CD4-positive, alpha-beta T cell (primary cell): ENCODE measurements at places on chromosomes 2 and 18. TPM values are rescaled to one million over a fixed set of nuclear protein-coding genes. Genes with fewer than 3 reads are reported as not detected.

The LOXHD1 gene
- not detected for total RNA-seq

The IL18R1 gene
- 7.6 TPM for total RNA-seq

The KCNE4 gene
- not detected for total RNA-seq

The REG3G gene
- total RNA-seq = not detected

The ZSWIM2 gene
- not detected for total RNA-seq

The ERBB4 gene
- not detected for total RNA-seq

The CROCC2 gene
- total RNA-seq = not detected

The ASTL gene
- total RNA-seq = 5.0 TPM

The ARHGAP25 gene
- total RNA-seq = 41.8 TPM

The IL1RL2 gene
- total RNA-seq = not detected

The KATNAL2 gene
- 2.0 TPM for total RNA-seq

The RESP18 gene
- not detected for total RNA-seq

DNA sequence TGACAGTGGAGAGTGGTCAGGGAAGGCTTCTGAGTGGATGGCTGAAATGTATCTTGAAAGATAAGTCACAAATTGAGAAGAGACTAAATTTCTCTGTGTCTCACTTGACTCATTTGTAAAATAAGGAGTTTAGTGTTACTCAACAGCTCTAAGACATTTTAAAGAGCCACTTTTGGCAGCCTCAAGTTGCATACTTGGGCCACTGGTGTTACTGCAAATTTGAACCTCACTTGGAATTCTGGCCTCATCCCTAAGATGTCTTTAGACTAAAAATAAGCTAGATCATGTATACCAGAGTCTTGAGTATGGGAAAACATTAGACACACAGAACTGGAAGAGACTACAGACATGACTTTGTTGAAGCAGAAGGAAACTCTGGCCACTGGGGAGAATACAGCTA is 4.5 kb upstream of the MTLN start:
- DNase-seq = no peak

DNA sequence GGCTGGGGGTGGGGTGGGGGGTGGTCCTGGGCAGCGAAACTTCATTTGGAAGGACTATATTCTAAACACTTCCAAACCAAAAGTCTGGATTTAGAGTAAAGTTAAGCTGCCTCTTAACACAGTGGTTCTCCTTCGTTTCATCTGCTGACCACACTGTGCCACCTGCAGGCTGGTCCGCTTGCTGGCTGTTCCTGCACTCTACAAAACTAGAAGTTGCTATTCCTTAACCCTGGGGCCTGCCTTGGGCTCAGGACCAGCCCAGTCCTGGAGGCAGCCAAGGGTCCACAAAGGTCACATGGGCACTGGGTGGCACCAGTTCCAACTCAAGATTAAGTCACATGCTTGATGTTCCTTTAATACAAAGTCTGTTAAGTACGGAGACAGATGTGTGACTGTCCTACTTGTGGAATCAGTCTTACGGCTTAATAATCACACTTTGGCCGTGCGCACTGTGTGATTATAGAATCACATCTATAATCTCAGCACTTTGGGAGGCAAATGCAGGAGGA is 195.4 kb downstream of the FAM210A start:
- no peak for DNase-seq

- no peak for DNase-seq
Measured at GRCh38 chr18:48896875-48897511, 53.8 kb downstream of the SMAD7 start.

DNA sequence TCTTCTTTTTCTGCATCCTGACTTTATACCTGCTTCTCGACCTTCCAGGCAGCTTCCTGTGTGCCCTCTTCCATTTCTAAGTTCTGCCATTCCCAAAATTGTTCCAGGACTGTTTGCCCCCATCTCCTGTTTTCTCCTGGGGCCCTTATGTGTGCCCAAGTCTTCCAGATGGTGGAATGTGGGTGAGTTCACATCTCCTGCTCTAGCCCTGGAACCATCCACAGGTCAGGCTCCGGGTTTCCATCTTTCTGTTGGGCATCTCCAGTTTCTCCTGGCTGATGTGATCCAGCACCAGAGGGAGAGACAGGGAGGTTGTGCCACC is 25.8 kb downstream of the TOGARAM2 start:
- no peak for DNase-seq

GRCh38 chr18:12295389-12296086 is 12.5 kb upstream of the TUBB6 start:
- no peak for DNase-seq

DNA sequence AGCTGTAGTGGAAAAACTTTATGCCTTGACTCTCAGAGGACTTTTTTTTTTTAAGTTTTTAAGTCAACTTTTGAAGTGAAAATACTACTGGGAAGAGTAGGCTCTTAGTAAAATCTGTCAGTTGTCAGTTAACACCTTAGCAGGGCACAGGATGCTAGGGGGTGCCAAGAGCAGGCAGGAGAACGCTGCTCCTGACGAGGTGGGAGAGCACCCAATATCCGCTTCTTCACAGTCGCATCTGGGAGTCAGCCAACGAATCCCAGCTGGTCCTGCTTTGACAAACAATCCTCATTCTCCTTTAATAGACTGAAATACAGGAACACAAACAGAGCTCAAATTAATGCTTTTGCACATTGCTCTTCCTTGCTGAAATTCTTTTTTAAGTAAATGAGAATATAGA is 709.5 kb upstream of the ACVR2A start:
- DNase-seq = no peak

DNA sequence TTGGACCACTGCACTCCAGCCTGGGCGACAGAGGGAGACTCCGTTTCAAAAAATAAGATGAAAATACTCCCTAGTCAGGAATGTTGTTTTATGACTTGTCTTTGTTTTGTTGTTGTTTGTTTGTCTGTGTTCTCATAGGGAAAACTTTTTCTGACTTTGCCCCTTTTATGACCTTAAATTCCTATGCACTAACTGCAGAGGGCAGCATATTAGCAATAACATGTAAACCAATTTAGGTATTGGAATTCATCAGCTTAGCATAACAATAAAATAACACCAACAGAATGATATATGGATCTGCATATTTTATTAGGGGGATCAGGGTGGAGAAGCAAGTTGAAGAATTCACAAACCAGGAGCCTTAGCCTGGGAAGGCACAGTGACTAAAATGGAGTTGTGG is 631.5 kb downstream of the SUCLG1 start:
- no peak for DNase-seq

- no peak for DNase-seq
Measured at GRCh38 chr18:10142056-10142455, 228.2 kb downstream of the VAPA start.

GRCh38 chr2:113757138-113757657 is 756 bp upstream of the SLC35F5 start:
- no peak for DNase-seq

- DNase-seq = no peak
Measured at GRCh38 chr2:162308747-162309503, 9.6 kb downstream of the IFIH1 start.

DNA sequence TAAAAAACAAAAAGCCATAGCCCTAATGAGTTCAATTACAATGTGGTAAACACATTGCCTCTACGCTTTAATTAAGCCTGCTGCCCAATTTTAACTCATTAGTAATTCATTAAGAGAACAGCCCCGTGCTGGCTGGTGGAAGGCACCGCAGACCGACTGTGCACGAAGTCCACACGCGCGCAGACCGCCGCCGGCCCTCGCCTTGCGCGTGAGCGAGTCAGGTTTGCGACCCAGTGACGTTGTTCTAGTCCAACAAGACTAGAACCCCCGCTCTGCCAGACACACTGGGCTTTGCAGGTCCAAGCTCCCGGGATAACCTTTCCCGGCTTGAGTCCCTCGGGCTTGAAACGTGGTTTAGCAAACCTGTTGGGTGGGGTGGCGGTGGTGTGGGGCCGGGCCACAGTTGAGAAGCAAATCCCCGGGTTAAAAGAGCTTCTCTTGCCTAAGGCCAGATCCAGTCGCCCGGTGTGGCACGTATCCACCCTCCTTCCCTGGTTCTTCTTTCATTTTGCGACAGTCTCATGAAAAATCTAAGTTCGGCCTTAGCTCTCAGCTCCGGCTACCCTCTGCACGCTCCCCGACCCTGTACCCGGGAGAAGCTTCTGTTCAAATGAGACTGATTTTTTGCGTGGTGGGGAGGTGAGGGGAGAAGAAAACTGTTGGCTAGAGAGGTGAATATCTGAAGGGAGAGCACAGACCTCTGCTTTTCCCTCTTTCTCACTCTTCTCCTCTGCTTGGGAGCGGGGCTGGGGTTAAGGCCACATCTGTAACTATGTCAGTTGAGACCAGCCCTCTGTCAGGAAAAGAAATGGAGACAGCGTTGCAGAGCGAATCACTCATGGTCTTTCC is 11.1 kb upstream of the SKOR2 start:
- DNase-seq = no peak

GRCh38 chr2:76316691-76317090 is 606.0 kb upstream of the GCFC2 start:
- DNase-seq = no peak

DNA sequence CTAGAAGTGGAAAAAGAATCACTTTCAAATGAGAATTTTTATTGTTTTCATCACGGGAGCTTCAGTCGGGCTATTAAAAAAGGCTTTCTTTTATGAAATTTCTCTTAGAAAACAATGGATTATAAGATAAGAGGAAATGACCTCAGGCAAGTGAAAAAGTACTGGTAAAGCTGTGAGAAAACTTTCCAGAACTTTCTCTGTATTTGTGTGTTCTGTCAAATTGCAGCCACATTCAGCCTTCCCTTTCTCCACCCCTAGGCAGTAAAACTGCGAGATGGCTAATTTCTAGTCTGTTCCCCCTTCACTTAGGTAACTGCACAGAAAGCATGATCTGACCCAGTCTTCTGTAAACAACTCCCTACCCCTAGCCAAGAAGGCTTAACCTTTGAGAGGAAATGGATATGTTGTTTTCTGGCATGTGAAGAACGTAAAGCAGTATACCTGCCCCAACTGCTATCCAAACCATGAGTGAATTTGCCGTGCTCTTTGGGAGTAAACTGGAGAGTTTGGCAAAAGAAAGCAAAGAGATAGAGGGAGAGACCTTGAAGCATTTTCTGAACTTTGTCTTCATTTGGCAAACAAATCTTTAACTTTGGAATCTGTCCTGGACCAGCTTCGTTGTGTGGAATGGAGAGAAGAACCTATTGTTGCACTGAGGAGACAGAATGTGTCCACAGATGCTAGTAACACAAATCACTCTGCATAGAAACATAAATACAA is 105.4 kb downstream of the ETAA1 start:
- no peak for DNase-seq

- no peak for DNase-seq
Measured at GRCh38 chr2:54076586-54076985, 38.8 kb upstream of the ACYP2 start.

- DNase-seq = no peak
Measured at GRCh38 chr2:231373786-231374349, 21.6 kb upstream of the B3GNT7 start.

GRCh38 chr2:75292826-75293225 is 93.5 kb upstream of the TACR1 start:
- DNase-seq = no peak
